Choroid plexus epithelial cell (primary cell): ENCODE measurements at places on chromosomes 1 and 21.
A peak's percentile ranks its signal among the peaks of the same experiment; 100 is the strongest.

GRCh38 chr21:44890338-44890931 lies 16.9 kb upstream of the PTTG1IP start:
- DNase-seq = no peak

DNA sequence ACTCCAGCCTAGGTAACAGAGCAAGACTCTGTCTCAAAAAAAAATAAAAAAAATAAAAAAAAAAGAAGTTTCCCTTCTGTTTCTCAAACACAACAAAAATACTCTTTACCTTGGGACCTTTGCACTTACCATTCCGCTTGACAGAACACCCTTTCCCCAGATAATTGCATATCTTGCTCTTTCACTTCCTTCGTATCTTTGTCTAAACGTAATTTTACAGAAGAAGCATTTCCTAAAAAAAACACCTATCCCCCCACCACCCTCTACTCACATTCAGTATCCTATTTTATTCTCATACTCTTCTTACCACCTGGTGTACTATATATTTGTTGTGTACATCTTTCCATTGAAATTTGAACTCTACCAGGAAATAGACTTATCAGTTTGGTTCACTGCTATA lies 32.7 kb downstream of the ASH1L start:
- DNase-seq = no peak

- DNase-seq = no peak
These were observed 1.5 kb upstream of the ALPL start for GRCh38 chr1:21507511-21508270.

DNA sequence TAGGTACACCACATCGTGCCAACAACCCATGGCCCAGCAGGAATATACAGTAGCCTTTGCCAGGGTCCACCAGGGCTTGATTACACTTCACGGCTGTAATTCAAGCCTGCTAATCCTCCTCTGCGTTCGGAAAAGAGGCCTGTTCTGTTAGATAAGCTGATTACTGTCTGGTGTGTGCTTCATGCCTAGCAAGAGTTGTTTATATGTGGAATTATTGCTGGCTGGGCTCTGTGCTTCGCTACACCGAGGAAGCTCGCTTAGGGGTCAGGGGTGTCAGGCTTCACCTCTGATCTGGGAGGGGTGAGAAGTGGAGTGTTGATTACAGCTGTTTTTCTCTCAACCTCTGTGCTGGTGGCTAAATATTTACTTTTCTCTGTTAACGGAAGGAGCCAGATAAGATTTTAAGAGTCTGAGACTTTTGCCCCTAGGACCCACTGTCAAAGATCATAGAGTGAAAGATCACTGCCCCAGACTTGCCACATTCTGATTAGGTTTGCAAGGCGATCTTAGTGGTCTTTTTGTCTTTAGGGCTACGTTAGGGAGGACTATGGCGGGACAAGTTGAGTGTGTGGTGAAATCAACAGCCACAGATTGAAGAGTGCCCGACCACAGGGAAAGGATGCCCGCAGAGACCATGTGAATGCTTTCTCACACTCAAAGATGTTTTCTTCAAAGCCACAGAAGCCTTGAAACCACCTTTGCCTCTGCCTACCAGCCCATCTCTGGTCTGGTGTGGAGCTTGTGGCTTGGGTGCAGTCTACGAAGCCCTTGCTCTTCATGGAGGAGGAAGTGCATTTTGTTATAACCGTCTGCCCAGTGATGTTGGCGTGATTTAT lies 216.1 kb downstream of the PBX1 start:
- peak; percentile 65 for DNase-seq

DNA sequence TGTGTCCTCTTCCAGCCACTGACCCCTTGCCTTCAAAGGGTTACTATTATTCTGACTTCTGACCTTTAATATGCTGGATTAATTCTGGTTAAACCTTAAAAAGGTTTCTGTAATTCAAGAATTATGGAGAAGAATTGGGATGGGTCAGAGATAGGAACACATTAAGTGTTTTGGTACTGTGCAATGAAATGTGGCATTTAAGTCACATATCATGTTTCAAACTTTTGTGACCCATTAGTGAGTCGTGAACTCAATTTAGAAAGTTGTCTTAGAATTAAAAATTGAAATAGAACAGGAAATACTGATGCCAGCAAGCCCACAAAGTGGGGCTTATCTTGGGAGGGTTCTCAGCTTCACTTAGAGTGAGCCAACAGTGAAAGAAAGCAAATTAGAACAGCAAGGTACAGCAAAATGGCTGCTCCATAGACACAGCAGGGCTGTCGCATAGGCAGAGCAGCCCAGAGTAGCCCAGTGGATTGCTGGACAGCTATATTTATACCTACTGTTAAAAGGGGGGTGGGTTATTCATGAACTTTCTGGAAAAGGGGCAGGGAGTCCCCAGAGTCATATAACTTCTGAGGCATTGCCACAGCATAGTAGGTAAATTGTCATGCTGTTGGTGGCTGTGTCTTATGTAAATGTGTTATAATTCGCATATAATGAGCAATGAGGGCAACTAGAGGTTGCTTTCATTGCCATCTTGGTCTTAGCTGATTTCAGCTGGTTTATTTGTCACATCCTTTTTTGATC lies 10.5 kb downstream of the SCP2 start:
- DNase-seq = no peak

- peak; percentile 71 for DNase-seq
These were observed 39.8 kb upstream of the RAB4A start for GRCh38 chr1:229230893-229231753.

DNA sequence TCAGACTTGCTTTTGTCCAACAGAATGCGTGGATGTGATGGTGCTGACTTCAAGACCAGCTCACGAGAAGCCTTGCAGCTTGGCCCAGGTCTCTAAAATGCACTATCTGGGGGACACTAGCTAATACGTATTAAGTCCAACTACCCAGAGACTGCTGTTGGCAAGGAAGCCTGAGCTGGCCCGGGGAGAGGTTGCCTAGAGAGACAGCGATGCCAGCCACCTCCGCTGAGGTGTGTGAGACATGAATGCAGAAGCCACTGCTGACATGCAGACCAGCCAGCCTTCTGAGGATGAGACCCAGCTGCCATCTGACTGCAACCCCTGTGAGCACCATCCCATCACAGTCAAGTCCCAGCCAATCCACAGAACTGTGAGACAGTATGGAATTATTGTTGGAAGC lies 32.5 kb downstream of the THAP3 start:
- DNase-seq = no peak

DNA sequence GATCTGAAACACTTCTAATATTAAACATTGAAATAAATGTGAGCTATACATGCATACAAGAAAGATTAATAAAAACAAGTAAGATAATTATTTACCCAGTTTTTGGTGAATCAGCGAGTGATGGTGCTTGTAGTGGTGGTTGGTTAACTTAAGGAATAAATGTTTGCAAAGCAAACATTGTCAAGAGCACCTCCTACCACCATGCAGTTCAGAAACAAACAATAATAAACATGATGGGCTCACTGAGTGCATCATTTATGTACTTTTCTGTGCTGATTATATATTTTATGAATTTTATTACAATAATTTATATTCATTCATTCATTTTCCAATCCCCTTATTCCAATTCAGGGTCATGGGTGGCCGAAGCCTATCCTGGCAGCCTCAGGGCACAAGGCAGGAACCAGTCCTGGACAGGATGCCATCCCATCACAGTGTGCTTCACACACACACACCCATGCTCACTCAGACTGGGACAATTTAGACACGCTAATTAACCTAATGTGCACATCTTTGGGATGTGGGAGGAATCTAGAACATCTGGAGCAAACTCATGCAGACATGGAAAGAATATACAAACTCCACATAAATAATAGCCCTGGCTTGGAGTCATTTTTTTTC lies 57.8 kb downstream of the ZMYM4 start:
- no peak for DNase-seq

DNA sequence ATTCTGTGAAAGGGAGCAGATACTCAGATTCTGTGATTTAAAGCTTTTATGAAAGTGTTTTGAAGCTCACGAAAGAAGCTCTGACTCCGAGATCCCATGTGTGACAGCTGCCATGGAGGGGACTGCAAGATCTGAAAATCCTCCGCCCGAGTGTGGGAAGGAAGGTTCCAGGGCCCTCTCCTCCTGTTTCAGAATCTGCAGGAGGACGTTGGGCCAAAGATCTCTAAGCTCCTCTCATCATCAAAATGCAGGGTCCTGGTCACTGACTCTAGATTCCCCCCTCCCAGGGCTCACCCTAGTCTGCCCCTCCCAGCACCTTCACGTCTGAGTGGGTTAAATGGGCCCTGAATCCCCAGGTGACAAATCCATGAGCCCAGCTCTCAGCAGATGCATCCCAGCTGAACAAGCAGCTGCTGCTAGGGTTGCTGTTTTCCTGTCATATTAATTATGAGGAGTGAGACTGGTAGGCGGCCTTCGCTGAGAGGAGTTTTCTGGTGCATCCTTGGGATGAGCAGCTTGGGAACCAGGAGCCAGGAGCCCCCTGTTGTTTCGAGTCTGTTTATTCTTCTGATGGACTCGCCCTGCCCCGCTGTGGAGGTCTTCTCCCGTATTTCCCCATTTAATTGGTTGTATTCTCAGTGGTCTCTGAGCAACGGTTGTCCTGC lies 402.0 kb downstream of the MATN1 start:
- DNase-seq = no peak

DNA sequence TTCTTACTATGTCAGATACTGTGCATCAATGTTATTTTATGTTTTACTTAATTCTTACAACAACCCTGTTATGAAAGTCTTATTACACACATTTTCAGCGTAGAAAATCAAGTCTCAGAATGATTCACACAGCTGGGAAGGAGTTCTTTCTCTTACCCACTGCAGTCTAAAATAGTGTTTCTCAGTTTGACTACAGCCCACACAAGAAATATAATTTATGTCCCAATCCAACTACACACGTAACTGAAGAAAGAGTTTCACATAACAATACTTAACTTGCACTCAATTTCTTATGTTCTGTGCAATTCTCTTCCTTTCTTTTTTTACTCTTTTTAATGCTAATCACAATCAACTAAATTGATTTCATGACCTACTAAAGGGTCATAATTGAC lies 252.8 kb upstream of the ADGRL2 start:
- no peak for DNase-seq

GRCh38 chr21:30478004-30478403 lies 2.2 kb downstream of the KRTAP19-1 start:
- DNase-seq = no peak

GRCh38 chr1:219385787-219386427 lies 212.2 kb downstream of the LYPLAL1 start:
- DNase-seq = peak; percentile 86

DNA sequence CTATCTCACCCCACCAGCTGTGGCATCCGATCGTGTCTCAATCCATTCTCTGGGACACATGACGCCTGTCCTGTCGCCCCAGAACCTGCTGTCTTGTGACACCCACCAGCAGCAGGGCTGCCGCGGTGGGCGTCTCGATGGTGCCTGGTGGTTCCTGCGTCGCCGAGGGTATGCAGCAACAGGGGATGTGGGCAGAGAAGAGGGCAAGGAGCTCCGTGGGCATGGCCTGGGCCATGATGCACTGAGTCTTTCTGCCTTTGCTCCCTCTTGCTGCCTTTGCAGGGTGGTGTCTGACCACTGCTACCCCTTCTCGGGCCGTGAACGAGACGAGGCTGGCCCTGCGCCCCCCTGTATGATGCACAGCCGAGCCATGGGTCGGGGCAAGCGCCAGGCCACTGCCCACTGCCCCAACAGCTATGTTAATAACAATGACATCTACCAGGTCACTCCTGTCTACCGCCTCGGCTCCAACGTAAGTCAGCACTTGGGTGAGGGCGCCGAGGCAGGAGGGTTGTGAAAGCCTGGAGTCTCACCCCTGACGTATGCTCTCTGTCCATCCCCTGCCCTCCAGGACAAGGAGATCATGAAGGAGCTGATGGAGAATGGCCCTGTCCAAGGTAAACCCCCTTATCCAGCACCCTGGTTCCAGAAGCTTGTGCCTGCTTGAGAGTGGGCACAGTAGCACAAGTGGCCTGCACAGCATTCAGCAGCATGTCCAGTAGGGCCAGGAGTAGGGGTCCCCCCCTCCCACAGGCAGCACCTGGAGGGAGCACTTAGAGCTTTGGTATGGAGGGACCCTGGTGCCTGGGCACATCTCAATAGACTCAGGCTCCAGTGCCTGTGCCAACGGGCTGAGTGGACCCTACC lies 8.8 kb downstream of the TINAGL1 start:
- DNase-seq = no peak

- no peak for DNase-seq
These were observed 48.6 kb downstream of the MDM4 start for GRCh38 chr1:204564835-204565234.

DNA sequence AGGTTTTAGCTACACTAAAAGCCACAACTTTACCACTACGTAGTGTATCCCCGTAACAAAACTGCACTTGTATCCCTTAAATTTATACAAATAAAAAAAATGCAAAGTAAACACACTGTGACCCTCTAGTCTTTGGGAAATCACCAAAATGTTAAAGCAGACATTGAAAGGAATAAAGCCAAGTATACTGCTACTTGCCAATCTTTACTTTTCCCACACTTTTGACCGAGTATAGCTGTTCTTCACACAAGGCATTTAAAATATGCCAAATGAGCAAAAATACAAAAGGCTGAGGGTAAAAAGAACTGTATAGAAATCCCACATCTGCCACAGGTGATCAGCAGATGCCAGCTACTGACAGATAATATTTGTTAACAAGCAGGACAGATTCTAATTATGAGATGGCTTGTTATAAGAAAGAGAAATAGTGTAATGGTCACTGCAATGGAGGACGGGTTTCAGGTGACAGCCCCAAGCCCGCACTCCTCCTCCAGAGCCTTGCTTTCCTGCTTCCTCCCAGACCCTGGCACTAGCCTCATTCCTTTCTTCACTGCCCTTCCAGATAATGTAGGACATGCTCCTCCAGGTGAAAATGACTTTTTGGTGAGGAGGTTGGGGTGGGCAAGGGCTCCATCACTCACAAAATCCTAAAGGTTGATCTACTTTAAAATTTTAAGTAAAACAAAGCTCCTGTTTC lies 18.1 kb downstream of the KCNT2 start:
- DNase-seq = no peak

GRCh38 chr1:233621923-233622322 lies 8.0 kb downstream of the KCNK1 start:
- DNase-seq = no peak

DNA sequence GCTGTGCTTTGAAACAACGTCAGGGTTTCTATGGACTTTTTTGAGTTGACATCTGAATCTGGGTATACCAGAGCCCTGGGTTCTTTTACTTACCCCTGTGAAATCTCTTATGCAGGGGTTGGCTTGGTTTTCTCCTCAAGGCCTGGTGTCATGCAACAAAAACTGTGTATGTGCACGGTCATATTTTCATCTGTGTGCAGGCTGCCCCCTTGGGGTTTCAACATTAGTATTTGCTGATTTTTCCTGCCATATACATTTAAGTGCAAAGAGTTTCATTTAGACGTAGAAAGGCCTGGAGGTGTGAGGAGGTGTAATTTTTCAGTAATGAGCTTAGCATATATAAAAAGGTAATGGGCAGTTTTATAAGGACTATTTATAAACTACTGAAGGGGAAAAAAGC lies 22.0 kb upstream of the ZBTB18 start:
- peak; percentile 34 for DNase-seq

GRCh38 chr1:41286992-41287391 lies 44.9 kb upstream of the SCMH1 start:
- DNase-seq = peak; percentile 8

GRCh38 chr1:2204415-2205190 lies 10.0 kb upstream of the FAAP20 start:
- DNase-seq = peak; percentile 83

GRCh38 chr1:217153361-217153760 lies 430.1 kb upstream of the ESRRG start:
- DNase-seq = no peak
